ENCODE measurements at places on chromosomes 13 and 19.
A peak's percentile ranks its signal among the peaks of the same experiment; 100 is the strongest.

- DNase-seq = no peak
Measured at GRCh38 chr13:51065372-51066090, 45.5 kb downstream of the C13orf42 start.

DNA sequence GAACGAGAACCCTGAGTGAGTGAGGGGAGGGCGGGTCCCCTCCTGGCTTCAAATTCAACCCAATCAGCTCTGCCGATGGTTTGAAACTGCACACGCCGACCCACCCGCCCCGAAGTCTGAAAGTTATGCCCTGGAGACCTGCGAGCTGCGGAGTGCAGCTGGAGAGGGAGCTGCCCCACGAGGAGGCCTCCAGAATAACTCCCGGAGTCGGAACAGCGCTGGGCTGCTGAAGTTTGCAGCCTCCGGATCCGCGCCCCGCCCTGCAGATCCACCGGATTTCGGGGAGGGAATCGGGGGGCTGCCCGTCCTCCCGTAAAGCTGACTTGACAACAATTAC, 7.0 kb downstream of the POU4F1 start:
- no peak for DNase-seq

DNA sequence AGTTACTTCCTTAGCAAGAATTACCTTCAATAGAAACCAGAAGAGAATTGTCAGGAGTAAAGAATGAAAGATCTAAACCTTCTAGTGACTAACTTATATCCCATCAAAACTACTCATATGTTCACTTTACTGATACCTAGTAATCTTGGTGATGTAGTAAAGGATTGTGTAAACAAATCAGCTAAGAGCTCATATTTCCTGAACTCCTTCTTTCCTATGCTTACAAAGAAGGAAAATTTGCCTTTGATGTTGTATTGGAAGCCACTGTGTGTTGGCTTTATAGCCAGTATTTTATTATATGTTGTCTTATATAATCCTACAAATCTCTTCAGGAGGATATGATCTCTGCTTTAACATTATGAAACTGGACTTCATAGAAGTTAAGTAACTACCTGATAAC, 671.0 kb downstream of the PCDH9 start:
- no peak for DNase-seq

- DNase-seq = peak; percentile 7
Measured at GRCh38 chr19:47093254-47093653, 20.3 kb downstream of the ZC3H4 start.

- DNase-seq = peak; percentile 54
Measured at GRCh38 chr19:15449620-15450527, at the start of gene WIZ. WIZ (minus strand) TSS chr19:15449956; CDS start chr19:15448307, 1,649 bp downstream.

- no peak for DNase-seq
Measured at GRCh38 chr19:2477732-2478191, 1.8 kb downstream of the GADD45B start.

GRCh38 chr13:113995051-113995601, 21.2 kb upstream of the C13orf46 start:
- DNase-seq = no peak

- DNase-seq = no peak
Measured at GRCh38 chr19:7808108-7808507, 21.9 kb upstream of the EVI5L start.

DNA sequence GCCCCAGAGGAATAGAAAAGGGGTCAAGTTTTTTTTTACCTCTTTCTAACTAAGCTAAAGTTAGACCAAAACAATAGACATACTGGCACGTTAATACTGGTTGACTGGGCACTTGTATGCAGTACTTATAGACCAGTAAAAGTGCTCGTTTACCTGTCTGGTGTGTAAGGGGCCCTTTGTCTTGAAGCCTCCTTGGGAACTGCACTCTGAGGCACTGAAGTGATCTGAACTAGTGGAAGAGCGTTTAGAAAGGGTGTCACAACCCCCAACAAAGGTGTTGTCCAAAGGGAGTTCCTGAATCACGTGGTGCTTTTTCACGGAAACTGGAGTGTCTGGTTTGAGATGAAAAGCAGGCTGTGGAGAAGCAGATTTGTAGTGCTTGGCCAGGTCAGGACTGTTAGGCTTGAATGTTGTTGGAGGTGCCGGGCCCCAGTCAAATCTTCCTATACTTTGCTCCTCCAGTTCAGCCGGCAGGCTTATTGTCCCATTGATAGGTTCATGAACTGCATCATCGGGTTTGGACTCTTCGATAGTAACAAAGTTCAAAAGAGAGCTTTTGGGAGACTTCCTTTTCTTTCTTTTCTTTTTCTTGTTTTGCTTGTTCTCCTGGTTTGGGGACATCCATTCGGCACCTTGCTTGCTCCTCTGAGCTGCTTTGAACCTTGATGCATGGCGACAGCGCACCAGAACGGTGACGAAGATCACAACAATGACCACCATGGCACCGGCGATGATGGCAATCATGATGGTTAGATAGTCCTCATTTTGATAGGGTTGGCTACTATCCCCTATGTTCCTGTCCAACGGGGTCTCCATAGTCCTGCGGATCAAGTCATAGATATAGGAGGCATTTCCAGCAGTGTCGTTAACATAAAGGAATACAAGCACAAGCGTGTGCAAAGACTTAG, 4.6 kb downstream of the PCDH9 start:
- no peak for DNase-seq
